ENCODE measurements at places on chromosomes 11 and 22.

DNA sequence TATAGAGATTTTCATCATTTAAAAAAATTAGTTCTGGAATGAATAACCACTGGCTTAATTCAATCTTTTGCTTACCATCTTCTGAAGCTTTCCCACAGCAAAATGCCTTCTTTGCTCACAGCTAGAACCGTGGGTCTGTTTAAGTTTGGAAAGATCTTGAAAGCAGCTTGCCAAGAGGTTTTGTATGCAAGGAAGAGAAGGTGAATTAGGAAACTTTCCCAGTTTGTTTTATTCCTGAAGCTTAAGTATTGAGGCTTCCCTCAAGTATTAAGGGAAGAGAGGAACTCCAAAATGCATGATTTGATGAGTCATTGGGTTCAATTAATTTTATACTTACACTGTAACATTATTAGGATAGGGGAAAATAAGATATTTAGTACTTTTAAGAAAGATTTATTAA, 1.9 kb upstream of the ARHGEF12 start:
- DNase-seq, result no peak

DNA sequence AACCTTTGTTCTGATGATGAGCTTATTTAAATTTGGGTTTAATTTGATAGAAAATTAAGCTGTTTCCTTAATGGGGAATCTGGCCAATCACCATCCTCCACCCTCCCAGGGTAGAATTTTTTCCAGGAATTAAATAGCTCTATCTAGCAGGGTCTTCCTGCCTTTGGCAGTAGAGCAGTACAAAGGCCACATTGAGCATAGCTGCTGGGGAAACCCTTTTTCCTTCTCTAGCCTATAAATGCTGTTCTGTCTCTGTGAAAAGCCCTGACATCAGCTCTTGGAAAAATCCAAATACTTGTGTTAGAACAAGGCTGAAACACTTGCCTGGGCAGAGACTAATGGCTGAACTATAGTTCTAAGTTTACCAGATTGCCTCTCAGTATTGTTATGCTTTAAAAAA, 55.1 kb downstream of the ARHGEF12 start:
- no peak for DNase-seq

DNA sequence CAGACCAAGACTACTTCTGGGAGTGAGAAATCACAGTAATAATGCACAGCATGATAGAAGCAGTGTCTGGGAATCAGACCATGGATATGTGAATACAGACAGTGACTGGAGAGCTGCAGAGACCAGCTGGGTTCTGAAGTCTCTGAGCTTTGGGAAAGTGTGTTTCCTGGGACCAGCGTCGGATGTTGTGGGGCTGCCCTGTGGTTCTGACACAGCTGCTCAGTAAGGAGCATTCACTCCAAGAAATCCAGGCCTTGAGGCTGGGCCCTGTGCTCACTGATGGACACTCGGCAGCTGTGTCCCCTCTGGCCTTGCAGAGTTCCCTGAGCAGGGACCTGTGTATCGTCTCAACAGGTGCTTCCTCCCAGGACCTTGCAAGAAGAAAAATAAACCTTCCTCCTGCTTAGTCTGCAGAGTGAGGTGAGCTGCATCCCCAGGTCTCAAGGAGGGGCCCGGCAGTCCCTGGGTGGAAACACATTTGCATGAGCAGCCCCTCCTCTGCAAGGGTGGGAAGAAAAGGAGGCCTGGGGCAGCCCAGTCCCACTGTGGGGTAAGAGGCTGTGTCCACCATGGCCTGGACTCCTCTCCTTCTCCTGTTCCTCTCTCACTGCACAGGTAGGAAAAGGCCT, 107.9 kb downstream of the VPREB1 start:
- DNase-seq, result no peak

GRCh38 chr11:130523609-130524008, 75.2 kb downstream of the ADAMTS15 start:
- no peak for DNase-seq

- no peak for DNase-seq
Measured at GRCh38 chr11:128544471-128545051, 42.8 kb downstream of the ETS1 start.

DNA sequence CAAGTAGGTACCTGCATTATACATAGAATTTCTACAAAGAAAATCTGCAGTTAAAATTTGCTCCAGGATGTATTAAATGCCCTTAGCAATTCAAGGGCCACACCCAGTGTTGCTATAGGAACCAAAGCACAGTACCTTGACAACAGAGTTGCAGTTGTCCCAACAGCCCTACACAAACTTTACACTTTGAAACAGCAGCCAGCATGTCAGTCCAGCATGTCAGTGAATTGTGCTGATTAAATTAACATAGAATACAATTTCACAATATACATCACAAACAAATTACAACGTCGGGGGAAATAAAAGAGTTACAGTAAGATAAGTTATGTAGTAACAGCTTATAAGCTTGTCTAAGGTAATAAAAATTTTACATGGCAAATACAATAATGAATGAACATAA, 389.2 kb downstream of the SOX6 start:
- DNase-seq, result no peak

DNA sequence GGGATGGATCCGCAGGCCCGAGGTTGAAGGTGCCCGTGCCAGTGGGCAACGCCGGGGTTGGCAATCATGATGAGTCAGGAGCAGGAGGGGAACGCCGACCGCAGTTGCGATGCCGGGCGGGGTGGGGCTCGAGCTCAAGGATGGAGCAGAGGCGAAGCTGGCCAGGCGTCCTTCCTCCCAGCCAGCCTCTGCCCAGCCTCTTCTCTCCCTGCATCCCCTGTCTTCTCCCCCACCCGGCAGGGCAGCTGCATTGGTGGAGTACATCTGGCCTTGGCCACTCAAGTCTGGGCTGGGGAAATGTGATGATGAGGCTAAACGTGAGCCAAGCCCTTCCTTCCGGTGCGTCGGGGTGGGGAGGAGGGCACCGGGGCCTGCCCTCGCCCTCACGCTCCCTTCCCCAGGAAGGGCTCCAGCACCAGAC, 3.9 kb downstream of the IFITM10 start:
- DNase-seq, result no peak

DNA sequence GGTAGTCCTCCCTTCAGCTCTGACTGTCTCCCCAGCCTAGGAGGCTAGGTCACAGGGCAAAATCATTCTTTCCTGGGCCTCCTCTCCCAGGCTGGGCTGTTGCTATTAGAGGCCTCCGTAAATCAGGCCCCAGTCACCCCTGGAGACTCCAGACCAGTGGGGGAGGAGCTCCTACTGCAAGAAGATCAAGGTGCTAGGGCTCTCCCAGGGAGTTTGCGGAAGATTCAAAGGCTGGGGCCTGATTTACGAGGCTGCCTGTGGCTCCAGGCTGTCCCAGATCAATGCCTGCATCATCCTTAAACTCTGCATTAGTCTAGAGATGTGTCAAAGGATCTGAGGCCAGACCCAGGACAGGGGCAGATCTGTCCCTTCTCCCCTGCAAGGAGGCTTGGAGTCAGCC, 346.2 kb downstream of the TENM4 start:
- DNase-seq, result no peak

GRCh38 chr11:1194231-1194976, 28.5 kb upstream of the MUC5B start:
- DNase-seq, result no peak

- no peak for DNase-seq
Measured at GRCh38 chr11:36089920-36090319, 146.1 kb downstream of the LDLRAD3 start.

- DNase-seq, result no peak
Measured at GRCh38 chr22:38068641-38069371, 11.6 kb downstream of the PICK1 start.

GRCh38 chr11:12994476-12994875, 14.6 kb upstream of the RASSF10 start:
- no peak for DNase-seq

GRCh38 chr11:14668731-14669301, 25.2 kb downstream of the PDE3B start:
- DNase-seq, result no peak

DNA sequence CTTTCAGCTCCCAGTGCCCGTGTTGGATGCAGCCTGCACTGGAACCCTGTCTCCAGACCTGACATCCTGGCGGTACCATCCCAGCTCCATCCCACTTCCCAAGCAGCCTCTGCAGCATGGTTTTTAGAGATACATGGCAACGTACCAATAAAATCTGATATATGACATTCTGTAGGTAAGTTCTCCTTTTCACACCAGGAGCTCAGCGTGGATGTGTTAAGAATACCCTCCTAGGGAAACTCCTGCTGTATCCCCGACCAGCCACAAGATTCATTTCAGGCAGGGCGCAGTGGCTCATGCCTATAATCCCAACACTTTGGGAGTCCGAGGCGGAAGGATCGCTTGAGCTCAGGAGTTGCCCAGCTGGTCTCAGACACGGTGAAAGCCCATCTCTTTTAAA, 15.4 kb downstream of the APOL5 start:
- no peak for DNase-seq

GRCh38 chr11:78228467-78228866, 39.7 kb downstream of the USP35 start:
- no peak for DNase-seq

DNA sequence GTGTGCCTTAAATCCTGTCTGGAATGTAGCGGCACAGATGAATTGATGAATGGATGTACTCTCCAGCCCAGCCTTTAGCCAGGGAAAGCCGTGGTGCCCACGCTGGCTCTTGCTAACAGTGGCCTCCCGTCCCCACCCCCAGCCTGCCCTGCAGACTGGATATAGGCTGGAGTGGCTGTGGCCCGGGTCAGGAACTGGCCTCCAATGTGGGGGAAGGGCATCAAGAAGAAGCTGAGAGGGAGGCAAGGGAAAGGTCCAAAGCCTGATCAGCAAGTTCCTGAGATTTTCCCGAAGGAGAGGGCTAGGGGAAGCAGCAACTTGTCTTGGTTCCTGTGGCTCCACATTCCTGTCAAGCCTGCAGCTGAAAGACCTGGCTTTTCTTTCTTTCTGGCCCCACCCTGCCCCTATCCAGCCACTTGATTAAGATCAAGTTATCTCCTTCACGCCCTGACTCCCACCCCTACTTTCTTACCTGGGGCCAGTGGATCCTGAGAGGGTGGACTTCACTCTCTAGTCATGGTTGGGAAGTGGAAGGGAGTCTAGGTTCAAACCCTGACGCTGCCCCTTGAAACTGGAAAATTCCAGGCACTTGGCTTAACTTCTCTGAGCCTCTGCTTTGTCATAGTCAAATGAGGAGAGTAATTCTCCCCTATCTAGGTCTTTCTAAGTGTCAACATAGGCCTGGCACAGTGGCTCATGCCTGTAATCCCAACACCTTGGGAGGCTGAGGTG, 11.0 kb upstream of the MICALL1 start:
- no peak for DNase-seq

DNA sequence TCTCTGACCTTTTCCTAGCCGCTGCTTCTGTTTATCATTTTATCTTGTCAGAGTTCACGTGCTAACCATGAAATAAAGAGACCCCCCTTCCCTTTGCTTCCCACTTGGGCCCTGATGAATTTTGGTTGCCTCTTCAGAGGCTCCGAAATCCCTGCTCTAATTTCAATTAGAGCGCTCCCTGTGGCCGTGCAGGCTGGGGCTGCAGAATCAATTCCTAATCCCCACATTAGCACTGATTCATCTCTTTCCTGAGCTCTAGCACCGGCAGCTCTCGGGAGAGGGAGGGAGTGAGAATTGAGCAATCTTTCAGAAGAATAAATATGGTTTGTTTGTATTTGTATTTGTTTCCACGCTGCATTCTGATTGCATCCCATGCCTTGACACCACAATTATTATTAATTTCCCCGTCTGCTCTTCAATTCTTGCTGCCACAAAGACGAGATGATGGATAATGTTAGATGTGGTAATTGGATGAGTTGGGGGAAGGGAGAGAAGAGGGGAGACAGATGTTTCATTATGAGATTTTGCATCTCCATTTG, 76.9 kb downstream of the NTM start:
- DNase-seq, result no peak

GRCh38 chr11:35997902-35998520, 54.1 kb downstream of the LDLRAD3 start:
- DNase-seq, result no peak

- no peak for DNase-seq
Measured at GRCh38 chr11:5891216-5891800, 1.7 kb upstream of the OR52E5 start.

DNA sequence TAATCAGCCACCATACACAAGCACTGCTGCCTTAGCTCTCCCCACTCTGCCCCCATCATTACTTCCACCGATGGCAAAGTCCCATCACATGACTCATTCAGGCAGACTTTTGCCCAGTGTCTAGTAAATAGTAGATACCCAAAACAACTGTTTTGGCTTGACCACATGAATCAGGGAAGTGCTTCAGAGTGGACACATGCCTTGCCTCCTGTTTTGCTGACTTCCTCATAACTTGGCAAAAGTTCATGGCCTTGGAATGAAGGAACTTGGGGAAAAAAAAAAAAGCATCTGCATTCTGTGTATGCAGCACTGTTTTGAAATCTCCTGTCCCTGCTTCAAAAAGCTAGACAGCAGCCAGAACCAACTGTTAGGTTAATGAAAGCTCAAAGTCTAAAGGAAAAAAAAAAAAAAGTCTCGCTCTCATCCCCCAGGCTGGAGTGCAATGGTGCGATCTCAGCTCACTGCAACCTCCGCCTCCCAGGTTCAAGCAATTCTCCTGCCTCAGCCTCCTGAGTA, 335.3 kb downstream of the FAM181B start:
- no peak for DNase-seq

DNA sequence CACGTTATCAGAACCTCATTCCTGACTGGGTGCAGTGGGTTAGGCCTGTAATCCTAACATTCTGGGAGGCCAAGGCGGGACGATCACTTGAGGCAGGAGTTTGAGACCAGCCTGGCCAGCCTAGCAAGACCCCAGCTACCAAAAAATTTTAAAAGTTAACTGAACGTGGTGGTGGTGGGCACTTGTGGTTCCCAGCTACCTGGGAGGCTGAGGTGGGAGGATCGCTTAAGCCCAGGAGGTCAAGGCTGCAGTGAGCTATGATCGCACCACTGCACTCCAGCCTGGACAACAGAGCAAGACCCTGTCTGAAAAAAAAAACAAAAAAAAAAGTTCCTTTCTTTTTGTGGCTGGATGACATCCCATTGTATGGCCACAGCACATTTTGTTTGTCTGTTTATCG, 67.7 kb upstream of the PPP6R3 start:
- DNase-seq, result no peak

GRCh38 chr11:115672999-115673411, 168.8 kb upstream of the CADM1 start:
- DNase-seq, result no peak

- DNase-seq, result no peak
Measured at GRCh38 chr11:2827256-2827655, 58.3 kb downstream of the CDKN1C start.
